Osteocyte (in vitro differentiated cells): ENCODE measurements at places on chromosomes 11 and 22.

GRCh38 chr11:34606326-34607120 lies 14.4 kb upstream of the EHF start:
- no peak for DNase-seq

DNA sequence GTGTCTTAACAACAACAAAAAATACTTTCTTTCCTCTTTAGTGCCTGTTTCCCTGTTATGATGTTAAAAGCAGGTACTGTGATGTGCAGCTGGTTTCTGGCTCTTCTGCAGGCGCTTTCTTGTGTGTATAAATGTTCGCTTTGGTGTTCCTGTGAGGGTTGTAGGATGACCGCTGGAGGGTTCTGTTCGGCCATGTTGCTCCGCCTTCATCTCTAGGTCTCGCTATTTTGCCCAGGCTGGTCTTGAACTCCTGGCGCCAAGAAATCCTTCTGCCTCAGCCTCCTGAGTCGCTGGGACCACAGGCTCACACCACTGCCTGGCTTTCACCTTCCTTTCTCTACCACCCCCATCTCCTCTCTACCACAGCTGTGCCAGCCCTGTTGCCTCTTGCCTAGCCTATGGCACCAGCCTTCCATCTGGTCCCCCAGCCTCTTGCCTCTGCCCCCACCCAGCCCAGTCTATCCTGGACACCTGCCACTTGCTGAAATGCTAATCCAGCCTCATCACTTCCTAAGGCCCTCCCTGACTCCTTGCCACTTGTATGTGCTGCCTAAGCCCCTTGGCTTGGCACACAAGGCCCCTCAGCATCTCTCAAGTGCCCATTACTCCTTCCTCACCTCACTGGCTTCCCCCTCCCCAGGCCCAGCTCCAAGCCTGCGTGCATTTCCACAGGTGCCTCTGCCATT lies 5.5 kb downstream of the LRRC74B start:
- no peak for DNase-seq

DNA sequence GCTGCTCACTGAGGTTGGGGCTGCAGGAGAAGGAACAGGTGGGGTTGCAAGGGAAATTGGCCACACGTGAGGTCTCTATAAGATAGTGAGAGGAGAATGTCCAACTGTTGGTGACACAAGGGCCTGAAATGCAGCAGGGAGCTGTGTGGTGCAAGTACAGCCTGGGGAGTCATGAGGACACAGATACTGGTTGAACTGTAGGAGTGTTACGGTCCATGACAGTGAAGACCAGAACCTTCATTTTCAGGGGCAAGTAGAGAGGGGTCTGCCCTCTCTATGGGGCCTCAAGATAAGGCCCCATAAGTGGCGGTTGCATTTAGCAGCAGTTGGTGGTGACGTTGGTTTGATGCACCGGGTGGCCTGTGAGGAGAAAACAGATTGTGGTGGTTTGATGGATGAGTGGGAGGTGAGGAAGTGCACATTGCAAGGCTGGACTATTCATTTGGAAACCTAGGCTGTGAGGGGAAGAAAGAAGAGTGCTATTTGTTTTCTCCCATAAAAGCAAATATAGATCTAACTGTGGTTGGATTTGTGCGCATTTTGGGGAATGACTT lies 39.4 kb downstream of the MICAL2 start:
- DNase-seq = no peak

GRCh38 chr11:61730240-61730994 lies 22.0 kb upstream of the MYRF start:
- no peak for DNase-seq

- DNase-seq = no peak
These were observed 7.8 kb upstream of the NFAM1 start for GRCh38 chr22:42439821-42440674.
